ENCODE measurements at places on chromosomes 1 and 21. TPM values are rescaled to one million over a fixed set of nuclear protein-coding genes. Genes with fewer than 3 reads are reported as not detected.

Gene SH2D5
- 44.9 TPM for total RNA-seq

Gene EXTL1
- 101 TPM for total RNA-seq

Gene TNNT2
- total RNA-seq = 22.2 TPM

Gene DFFB
- 7.6 TPM for total RNA-seq

Gene NUDT4B
- total RNA-seq = 6.1 TPM

Gene HORMAD1
- not detected for total RNA-seq

Gene LCE1D
- not detected for total RNA-seq

Gene MKNK1
- 34.5 TPM for total RNA-seq

Gene GLMP
- total RNA-seq = 0.92 TPM

Gene HSD3B1
- total RNA-seq = not detected

Gene CFAP141
- total RNA-seq = not detected

Gene LAD1
- 6.1 TPM for total RNA-seq

DNA sequence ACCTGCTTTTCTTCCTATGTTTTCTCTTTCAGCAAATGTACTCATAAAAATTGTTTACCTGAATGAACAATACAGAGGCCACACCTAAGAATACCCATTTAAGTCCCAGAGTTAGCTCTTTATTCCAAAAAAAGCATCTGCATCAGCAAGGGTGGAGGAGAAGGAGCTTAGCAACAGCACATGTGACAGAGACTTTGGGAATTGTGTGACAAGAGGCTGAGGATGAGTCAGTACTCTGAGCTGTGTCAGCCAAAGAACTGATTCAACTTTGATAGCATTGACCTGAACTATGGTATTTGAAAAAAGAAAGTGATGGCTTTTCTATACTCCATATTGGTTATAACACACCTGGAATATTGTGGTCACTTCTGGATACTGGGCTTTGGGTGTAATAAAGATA, 162.7 kb downstream of the ZNF648 start:
- DNase-seq = no peak

GRCh38 chr1:202848191-202848542, 37.4 kb downstream of the PCAT6 start:
- DNase-seq = no peak

- no peak for DNase-seq
These were observed 26.0 kb downstream of the ADGRL4 start for GRCh38 chr1:78980511-78980910.

DNA sequence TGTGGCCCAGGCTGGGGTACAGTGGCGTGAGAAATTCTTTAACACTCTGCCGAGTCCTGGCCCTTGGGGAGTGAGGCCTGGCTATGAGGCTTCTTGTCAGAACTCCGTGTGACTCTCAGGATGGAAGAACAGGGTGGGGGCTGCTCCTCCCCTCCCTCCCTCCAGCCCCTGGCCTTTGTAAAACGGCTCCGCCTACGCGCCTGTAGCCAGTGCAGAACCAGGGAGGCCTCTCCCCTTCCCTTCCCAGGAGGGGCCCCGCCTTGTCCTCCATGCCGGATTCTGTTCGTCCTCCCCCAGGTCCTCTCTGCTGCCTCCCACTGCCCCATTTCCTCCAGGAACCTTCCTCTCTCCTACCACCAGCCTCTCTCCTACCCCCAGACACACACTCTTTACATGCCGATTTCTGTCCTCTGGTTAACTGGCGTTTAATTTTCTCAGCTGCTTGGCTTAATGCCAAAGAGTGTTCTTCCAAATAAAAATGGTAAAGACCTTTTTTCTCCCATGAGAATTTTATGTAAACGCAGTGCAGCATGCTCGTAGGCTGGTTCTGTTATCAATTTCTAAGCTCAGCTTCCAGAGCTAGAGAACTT, 21.0 kb downstream of the PDE9A start:
- no peak for DNase-seq

DNA sequence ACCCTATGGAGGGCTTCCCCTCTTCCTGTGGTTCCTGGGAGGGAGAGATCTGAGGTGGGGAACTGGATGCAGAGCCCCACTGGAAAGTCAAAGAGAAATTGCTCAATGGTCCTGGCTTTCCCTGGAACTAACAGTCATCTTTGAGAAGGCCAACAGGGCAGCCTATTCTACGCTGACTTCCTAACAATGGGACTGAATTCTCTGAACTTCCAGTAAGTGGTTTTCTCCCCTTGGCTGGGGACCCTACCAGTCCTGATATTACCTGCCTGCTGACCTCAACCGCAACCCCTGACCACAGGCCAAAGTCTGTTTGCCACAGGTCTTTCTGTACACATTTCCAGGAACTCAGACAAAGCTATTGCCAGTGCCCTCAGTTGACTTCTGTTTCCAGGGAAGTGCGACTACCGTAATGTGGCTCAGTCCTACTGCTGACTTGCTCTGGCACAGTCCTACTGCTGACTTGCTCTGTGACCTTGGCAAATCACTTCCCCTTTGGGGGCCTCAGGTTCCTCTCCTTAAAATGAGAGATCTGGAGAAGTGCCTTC, 55.3 kb downstream of the C8B start:
- no peak for DNase-seq

- DNase-seq = no peak
These were observed 185.0 kb upstream of the PTBP2 start for GRCh38 chr1:96536581-96536980.

DNA sequence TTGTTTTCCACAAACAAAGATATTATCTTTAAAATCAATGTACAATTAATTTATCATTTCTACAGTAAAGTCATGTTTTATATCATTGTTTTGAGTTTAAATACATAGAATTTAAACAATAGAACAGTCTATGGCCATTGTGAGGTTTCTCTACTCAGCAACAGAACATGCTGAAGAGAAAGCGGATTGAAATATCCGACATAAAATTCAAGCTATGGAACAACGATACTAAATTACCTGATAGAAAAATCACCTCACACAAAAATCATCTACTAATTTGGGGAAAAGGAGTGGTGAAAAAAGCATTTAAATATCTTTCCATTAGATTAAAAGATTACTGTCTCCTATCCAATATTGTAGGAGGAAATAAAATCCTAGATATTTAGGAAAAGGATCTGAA, 12.6 kb downstream of the CDKN2C start:
- DNase-seq = no peak

GRCh38 chr1:93847811-93848288, 31.2 kb downstream of the DNTTIP2 start:
- DNase-seq = peak; percentile 55

DNA sequence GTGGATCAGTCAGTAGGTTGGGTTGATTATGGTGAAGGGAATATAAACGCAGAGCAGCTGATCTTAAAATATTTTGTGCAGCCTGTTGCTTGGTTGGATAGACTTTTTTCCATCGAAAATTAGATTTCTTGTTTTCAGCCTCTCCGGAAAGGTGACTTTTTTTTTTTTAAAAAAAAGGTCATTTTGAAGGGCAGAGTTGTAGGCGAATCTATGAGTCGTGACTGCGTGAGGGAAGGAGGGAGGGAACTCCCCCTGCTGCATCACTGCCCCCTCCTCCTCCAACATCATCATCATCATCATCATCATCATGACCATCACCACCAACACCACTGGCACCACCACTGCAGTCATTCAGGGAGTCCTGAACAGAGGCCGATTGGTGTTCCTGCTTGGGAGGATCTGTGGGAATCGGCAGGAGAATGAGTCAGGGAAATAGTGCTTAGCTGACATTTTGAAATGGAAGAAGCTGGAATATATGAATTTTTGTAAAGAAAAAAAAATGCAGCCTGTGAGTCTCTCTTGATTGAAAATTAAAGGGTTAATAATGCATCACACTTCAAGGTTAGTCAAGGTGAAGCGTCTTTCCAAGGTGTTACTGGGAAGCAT, 1.2 kb downstream of the ATP1B1 start:
- DNase-seq = peak; percentile 46

DNA sequence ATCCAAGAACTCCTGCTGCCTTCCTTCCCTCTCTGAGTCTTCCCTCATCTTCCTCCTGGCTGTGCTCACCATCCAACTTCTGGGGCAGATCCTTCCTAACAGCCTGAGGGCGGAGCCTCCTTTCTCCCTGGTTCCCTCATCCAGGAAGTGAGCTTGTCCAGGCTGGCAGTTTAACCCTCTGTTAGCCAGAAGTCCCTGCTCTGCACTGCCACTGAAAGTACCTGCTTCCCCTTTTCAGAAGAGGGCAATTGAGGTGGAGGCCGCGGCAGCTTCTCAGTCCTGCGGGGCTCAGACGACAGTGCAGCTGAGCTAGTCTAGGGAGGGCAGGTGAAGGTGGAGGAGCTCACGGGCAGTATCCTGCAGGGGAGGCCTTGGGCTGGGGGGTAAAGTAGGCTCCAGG, 149.1 kb downstream of the FCRL5 start:
- no peak for DNase-seq

GRCh38 chr1:158117854-158118704, 62.6 kb upstream of the CD1D start:
- DNase-seq = peak; percentile 26

DNA sequence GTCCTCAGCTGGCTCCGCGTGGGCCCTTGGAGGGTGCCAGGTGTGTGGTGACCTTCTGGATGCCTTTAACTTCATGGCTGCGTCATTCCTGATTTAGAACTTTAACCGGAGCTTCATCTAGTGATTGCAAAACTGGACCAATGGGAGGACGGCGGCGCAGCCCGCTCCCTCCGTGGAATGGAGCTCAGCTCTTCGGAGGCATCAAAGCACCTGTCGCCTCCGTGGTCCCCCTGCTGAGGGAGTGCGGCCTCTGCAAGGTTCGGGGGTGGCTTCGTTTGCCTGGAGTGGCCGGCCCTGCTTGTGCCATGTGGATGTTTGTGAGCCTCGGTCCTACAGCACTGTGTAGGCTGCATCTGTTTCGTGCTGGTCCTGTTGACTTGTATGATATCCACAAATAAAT, 14.2 kb downstream of the CSTB start:
- DNase-seq = no peak

- no peak for DNase-seq
These were observed 118.2 kb downstream of the RIPK4 start for GRCh38 chr21:41648591-41649031.

DNA sequence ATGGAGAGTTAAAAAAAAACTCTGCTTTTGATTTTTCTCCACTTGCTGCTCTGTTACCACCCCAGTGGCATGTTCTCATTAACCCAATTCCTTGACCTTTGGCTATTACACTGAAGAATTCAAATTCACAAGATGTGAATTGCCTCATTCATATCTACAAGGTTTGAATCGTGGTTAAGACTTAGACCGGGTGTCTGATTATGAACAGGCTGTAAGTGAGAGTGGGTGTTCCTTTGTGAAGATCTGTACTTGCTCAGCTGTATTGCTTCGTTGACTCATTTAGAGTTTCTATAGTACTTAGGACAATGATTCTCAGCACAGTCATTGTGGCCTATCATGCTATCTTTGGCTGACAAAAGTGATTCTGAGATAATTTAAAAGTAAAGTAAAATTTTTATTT, 36.4 kb downstream of the DNM3 start:
- DNase-seq = no peak

DNA sequence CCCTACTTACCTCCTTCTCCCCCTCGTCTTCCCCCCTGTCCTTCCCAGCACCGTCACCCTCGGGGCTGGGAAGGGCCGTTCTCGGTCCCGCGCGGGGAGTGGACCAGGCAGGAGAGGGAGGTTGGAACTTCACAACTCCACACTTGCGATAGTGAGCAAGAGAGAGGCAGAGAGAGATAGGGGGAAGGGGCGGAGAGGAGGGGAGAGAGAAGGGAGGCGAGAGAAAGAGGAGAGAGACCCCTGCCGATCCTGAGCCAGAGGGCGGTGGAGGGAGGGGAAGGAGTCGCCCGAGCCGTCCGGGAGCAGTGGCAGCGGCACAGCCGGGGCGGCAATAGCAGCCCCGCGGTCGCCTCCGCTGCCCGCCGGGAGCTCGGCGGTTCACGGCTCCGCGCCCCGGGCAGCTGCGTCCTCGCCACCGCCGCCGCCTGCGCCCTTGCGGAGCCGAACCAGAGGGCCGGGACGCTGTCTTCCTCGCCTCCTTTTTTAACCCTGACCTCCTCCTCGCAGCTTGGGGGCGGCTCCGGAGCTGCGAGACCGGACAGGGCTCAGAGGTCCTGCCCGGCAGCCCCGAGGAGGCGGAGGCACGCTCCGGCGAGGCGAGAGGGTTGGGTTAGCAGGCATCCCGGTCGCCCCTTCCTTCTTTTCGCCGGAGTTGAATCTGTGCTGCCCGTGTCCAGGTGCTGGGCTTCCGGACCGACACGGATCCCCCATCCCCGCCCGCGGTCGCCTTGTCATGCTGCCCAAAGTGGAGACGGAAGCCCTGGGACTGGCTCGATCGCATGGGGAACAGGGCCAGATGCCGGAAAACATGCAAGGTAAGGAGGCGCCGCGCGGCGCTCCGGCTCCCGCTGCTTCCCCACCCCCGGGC, 11.7 kb downstream of the NR5A2 start:
- DNase-seq = no peak

- no peak for DNase-seq
These were observed 156.3 kb downstream of the PAPPA2 start for GRCh38 chr1:176619261-176619660.

GRCh38 chr1:227587968-227588367, 24.6 kb downstream of the ZNF678 start:
- DNase-seq = no peak

DNA sequence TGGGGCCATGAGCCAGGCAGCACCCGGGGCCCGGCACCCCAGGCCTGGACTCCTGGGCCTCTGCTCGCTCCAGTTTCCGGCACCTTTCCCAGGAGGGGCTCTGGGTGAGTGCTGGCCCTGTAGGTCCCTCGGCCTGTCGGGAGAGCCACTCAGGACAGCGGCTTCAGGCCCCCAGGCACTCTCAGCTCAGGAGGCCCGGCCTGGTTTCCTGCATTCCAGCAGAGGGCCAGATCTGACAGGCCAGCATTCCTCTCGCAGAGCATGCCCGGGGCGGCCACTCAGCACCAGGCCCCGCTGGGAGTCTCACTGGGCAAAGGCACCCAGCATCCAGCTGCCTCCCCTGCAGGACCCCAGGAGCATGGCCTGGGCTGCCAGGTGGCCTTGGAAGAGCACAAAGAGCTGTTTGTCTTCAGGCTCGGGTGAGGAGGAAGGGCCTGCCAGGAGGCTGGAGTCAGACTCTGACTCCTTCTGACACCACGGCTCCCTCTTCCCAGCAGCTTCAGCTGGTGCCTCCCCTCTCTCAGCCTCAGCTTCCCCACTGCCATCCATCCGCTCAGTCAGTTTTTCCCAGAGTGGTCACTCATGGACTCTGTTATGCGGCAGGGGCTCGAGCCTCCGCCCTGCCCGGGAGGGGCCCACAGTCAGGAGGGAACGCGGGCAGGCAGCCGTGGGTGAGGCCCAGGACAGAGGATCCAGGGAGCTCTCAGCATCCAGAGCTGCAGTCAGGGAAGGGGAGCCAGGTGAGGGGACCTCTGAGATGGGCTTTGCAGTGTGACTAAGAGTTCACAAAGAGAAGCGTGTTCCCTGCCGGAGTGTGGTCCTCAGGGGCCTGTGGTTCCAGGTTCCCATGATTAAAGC, 51.7 kb downstream of the WNT9A start:
- no peak for DNase-seq

Measured in G401 (cell line).